Right atrium auricular region (tissue), 2 donors: ENCODE measurements at places on chromosomes 6 and 20.

DNA sequence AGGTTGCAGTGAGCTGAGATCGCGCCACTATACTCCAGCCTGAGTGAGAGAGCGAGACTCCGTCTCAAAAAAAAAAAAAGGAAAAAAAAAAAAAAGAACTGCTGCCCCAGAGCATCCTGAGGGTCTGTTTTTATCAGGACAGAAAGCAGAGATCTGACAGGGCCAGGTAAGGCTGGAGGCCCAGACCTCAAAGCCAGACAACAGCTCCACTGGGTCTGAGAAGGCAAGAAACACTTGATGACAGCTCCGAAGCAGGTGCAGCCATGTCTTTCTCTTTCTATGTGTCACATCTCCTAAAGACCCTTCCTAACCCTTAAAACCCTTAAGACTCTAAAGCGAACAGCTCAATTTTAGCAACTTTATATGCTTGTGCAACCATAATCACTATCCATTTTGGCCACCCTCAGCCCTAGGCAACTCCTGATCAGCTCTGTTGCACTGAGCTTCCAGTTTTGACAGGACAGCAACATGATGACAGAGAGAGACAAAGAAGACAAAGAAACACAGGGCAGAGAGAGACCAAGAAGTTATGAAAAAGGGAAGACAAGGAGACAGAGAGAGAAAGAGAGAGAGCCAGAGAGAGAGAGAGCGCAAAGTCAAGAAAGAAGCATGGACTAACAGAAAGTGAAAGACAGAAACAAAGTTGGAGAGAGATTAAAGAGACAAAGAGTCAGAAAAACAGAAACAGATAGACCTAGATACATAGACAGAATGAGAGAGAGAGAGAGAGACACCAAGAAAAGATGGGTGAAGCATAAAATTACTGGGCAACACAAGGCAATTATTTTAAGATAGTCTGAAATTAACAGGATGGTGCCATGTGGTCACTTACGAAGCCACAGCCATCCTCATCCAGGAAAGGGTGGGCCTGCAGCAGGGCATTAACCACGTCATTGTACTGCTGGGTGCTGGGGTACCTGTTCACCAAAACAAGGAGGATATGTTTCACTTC is 39.2 kb downstream of the SAMD3 start:
- no peak for DNase-seq

- no peak for DNase-seq
Measured at GRCh38 chr6:50927800-50928199, 109.1 kb downstream of the TFAP2B start.

DNA sequence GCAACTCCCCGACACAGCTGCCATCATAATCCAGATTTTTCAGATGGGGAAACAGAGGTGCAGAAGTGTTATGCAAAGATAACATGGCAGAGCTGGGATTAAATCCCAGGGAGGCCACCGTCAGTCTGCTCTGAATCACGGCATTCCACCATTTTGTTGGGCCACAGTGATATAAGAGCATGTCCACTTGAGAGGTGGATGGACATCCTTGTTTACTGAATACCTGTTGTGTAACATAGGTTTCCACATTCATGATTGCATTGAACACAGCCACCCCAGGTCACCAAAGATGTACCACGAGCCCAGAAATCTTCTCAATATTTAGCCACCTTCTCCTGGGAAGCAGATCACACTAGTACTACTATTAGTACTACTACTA is 191.5 kb downstream of the LRFN2 start:
- DNase-seq: no peak

DNA sequence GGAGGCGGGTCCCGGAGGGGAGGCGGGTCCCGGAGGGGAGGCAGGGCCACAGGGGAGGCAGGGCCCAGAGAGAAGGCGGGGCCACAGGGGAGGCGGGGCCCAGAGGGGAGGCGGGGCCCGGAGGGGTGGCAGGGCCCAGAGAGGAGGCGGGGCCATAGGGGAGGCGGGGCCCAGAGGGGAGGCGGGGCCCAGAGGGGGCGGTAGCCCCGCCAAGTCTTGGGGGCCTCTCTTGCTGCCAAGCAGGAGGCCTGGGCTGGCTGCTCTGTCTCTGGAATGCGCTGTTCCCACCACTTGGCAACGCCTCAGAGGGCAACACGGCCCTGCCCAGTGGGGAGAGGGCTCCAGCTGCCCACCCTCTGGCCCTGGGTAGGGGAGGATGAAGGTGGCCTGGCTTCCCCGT is 80.5 kb downstream of the YTHDF1 start:
- no peak for DNase-seq

- no peak for DNase-seq
Measured at GRCh38 chr6:30757261-30757904, 13.0 kb upstream of the IER3 start.

GRCh38 chr6:133248241-133249001 is 7.3 kb downstream of the EYA4 start:
- no peak for DNase-seq
